ENCODE measurements at places on chromosomes 2 and 18.
A peak's percentile ranks its signal among the peaks of the same experiment; 100 is the strongest.

GRCh38 chr2:163471947-163472346 is 263.9 kb downstream of the FIGN start:
- DNase-seq = no peak

GRCh38 chr2:217695033-217695520 is 307.7 kb downstream of the TNS1 start:
- no peak for DNase-seq

DNA sequence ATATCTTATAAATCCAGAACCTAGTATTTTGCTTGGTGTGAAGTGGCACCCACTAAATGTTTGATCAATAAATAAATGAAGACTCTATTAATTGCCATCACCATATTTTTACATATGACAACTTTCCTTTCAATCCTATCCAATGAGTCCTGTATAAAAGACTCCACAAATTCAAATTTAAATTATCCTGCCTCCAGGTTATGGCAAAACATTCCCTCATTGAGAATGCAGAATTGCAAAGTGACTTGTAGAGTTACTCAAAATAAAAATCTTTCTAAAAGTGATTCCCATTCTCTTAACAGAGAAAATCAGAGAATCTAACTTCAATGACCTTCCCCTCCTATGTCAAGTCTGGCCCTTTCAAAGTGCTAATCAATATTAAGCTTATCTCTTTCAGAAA is 236.8 kb downstream of the GRB14 start:
- no peak for DNase-seq

DNA sequence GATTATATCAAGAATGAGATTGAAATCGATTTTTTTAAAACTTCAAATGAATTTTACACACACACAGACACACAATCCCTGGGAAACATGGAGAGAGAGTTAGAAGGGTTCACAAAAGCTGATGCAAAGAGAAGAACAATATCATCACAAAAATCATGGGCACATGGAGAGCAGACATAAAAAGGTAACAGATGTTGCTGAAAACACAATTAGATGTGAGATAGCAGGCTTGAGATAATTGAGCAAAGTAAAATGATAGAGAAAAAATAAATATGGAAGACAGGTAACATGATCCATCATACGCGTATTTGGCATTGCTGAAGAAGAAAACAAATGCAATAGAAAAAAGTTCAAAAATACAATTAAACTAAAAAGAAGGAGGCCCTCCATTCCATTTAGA is 11.6 kb upstream of the B4GALT6 start:
- DNase-seq = no peak

DNA sequence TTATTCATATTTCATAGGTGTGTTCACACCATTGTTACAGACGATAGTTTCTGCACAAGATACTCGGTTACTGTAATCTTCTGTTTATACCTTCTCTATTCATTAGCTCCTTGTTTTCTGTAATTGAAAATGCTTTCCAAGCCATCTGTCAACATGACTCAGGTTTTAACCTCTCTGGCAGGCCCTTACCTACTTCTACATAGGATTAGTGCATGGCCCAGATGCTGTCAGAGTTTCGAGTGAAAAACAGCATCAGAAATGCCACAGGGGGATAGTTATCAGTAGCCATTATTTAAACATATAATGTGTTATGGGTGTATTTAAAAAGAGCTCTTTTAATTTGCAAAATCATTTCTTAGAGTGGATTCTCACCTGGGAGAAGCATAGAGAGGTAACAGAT is 596.4 kb downstream of the FBXO15 start:
- no peak for DNase-seq

DNA sequence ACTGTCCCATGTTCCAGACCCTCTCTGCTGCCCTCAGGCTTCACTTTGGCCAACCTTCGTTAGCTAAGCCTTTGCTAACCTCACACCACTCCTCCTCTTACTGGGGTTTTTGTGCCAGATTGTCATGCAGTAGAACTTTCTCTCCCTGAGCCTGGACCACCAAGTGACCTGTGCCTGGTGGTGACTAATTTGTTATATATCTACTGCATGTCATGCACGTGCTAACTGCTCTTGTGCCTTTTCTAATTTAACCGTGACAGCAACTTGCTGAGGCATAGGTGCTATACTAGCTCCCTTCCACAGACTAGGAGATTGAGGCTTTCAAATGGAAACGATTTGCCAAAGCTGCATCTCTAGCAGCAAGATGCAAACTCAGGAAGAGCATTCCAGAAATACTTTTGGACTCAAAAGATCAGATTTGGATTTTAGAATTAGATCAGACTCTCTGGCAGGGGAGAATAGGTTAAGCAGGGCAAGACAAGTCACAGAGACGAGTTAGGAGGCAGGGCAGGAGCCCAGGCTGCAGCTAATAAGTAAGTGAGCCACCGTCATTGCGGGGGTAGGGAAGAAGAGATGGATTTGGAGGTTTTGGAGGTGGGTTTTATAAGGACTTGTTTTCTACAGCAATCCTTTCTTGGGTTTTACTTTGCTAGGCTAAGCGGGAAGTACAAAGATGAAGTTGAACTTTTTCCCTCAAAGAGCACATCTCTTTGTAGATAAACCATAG is 1.8 kb downstream of the PPP1R7 start:
- DNase-seq = no peak

DNA sequence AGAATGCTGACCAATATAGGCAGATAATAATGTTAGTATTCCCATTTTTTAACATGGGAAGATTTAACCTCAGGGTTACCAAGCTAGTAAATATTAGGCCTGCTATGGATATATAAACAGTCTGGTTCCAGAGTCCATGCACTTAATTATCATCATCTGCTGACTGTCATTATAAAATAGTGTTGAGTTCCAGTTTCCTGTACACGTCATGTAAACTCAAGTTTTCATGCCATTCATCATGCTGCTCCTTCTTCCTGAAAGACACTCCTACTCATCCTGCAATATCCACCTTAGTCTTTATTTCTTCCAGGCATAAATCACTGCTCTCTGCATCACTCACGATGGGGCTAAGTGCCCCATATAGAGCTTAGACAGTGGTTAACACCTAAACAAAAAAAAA is 420.8 kb upstream of the SPHKAP start:
- no peak for DNase-seq

DNA sequence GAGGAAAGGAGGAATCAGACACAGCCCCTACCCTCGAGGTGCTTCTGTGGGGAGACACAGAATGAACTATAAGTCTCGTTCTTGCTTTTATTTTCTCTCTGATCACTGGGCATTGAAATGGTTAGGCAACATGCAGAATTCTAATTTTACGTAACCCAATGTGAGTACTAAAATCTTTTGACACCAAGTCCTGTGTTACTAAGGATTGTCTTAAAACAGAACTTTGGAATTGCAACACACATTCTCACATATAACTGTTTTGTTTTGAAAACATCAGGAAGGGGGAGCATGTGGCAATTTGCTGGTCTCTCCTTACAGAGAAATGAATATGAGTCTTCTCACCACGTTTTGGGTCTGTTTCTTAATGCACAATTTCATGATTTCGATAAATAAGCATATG is 23.6 kb upstream of the SULT1C4 start:
- no peak for DNase-seq

DNA sequence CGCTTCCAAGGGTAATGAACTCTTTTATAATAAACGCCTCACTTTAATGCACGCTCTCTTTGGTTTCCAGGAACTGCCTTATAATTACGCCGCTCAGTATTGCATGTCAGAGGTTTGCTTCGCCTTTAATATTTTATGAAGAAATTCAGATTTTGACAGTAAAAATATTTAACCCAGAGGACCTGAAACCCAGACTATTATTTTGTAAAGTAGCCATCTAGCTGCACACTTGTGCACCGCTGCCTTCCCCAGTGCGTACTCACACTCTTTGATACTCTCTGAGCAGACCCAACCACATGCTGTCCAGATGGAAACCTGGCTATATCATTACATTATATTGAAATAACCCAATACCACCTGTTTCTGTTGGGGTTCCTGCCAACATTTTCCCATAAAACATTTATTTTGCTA is 270.1 kb downstream of the C1D start:
- DNase-seq = no peak

DNA sequence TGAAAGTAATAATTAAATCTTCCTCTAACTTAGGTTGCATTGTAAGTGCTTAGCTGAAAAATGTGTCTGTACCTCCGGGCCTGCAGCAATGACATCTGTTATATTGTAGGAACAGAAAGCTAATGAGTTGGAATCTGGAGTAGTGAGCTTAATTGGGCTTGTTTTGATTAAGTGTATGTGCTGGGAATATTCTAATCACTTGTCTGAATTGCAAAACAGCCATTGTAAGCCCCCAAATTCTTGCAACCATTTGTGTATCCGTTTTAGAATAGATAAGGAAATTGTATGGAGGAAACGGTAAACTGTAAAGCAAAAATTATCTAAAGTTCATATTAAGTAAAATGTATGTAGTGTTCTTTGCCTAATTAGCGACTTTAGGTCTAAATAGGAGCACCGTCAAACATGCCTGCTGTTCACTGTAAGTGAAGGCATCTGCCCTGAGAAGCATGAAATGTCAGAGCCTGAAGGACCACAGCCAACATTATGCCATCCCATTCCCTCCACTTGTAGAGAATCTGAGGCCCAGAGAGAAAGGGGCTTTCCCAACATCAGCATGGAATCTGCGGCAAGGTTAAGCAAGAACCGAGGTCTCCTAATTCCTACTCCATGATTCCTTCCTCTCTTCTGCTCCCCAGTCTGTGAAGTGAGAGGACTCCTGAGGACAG is 466.4 kb downstream of the TDRD15 start:
- no peak for DNase-seq

DNA sequence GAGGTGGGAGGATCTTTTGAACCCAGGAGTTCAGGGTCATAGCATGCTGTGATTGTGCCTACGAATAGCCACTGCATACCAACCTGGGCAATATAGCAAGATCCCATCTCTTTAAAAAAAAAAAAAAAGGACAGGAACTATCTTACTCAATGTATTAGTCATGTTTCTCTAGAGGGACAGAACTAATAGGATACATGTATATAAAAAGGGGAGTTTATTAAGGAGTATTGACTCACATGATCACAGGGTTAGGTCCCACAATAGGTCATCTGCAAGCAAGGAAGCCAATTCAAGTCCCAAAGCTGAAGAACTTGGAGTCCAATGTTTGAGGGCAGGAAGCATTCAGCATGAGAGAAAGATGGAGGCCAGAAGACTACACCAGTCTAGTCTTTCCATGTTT is 18.8 kb upstream of the CASP10 start:
- no peak for DNase-seq

- DNase-seq = peak; percentile 1
These were observed 9.0 kb upstream of the AFTPH start for GRCh38 chr2:64515086-64515485.

GRCh38 chr2:201246280-201246679 is 14.1 kb upstream of the CASP8 start:
- DNase-seq = no peak

DNA sequence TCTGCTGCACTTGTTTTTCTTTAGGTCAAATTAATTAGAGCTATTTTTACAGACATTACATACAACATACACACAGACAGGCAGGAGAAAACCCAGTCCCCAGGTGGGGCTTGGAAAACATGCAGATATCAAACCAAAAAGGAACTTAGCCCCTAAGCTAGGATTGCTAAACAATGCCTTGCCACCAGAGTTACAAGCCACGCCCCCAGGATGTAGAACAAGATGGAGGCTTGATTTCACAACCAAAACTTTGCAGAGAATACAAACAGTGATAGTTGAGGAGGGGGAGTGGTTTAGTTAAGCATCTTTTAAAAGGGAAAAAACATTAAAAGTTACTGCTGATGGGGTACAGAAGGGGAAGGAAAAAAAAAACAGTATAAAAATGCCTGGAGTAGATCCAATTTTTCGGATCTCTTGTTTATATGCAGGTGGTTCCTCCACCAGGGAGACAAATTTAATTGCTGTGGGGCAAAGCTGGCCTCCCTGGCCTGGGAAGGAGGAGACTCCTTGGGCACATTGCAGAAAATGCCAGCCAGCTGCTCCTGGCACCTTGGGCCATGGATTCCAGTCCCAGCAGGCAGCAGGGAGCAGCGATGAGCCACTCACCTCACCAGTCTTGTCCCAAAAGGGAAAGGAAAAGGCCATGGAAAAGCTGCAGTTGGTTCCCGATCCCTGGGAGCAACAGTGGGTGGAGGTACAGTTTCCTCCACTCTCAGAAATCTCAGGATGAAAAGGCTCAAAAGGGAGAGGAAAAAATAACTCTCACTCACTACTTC is 348.4 kb upstream of the REG3G start:
- DNase-seq = no peak

- DNase-seq = no peak
These were observed 86.7 kb downstream of the EPAS1 start for GRCh38 chr2:46383784-46384456.

- DNase-seq = no peak
These were observed 84.8 kb downstream of the SETBP1 start for GRCh38 chr18:44765456-44765855.

GRCh38 chr2:6143812-6144211 is 451.6 kb downstream of the SOX11 start:
- no peak for DNase-seq

- DNase-seq = no peak
These were observed 21.9 kb downstream of the TRABD2A start for GRCh38 chr2:84858937-84859336.

- no peak for DNase-seq
These were observed 41.4 kb upstream of the ACTR2 start for GRCh38 chr2:65186093-65186868.

GRCh38 chr18:8348051-8348720 is 261.1 kb upstream of the RAB12 start:
- no peak for DNase-seq

DNA sequence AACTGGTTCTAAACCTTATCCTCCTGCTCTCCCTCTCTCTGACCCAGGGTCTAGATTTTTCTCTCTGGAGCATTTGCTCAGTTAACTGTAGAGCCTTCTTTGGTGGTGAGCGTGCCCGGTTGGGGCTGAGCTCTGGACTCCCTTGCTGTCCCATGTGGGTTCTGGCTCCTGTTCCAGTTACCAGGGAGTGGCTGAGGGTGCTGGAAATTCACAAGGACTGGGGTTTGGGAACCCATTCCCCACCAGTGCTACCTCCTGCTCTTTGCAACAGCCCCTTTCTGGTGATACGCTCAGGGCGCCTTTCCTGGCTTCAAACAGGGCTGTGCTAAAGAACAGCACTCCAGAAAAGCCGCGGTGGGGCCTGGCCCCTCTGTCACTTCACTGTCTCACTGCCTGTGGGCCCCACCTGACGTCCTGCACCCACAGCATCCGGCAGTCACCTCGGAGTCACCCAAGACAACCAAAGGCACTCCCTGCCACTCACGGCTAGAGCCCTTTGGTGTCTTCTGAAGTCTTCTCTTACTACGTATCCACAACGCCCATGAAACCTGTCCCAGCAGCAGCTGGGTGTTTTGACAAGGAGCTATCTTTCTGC is 41.3 kb downstream of the CAPN13 start:
- no peak for DNase-seq

Measured in C1 segment of cervical spinal cord (tissue), 14 donors.